Sigmoid colon (tissue), 7 donors: ENCODE measurements at places on chromosomes 1 and 21. TPM values are rescaled to one million over a fixed set of nuclear protein-coding genes. Genes with fewer than 3 reads are reported as not detected.

DNA sequence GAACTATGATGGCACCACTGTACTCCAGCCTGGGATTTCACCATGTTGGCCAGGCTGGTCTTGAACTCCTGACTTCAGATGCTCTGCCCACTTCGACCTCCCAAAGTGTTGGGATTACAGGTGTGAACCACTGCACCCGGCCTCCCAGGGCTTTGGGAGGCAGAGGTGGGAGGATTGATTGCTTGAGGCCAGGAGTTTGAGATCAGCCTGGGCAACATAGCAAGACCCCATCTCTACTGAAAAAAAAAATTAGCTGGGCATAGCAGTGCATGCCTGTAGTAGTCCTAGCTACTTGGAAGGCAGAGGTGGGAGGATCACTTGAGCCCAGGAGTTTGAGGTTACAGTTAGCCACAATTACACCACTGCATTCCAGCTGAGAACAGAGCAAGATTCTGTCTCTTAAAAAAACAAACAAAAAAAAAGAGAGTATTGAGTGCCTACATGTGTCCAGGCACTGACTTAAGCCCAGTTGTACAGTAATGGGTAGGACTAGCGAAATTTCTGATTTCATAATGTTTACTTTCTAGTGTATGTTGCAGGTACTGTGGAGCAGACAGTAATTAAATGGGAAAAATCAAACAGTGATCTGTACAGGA, 4.2 kb downstream of the MANEAL start:
- peaks cover 21% of the 10 kb centered on the region for H3K4me1 ChIP-seq
- H3K27me3 ChIP-seq = no peaks in the 10 kb centered on the region
- H3K4me3 ChIP-seq = no peak overlapping the region
- no peak for DNase-seq
- H3K36me3 ChIP-seq = peaks cover 3% of the 10 kb centered on the region
- H3K27ac ChIP-seq = no peak overlapping the region

GRCh38 chr21:42156690-42157605, 62.0 kb upstream of the ABCG1 start:
- H3K4me3 ChIP-seq = no peak overlapping the region
- no peaks in the 10 kb centered on the region for H3K36me3 ChIP-seq
- H3K27ac ChIP-seq = no peak overlapping the region
- no peaks in the 10 kb centered on the region for H3K27me3 ChIP-seq

DNA sequence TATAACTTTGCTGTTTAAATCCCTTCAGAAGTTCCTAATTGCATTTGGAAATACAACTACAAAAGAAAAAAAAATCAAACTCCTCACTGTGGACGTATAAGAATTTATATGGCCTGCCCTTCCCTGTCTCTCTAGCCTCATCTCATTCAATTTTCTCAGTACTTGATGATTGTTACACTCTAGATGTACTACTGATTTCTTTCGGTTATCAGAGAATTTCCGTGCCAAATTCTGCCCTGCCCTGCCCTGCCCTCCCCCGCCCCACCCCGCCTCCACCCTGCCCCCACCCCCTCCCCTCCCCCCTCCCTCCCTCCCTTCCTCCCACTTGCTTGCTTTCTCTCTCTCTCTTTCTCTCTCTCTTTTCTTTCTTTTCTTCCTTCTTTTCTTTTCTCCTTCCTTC, 71.7 kb upstream of the MPC2 start:
- H3K27ac ChIP-seq = no peak overlapping the region
- no peaks in the 10 kb centered on the region for H3K4me1 ChIP-seq
- H3K4me3 ChIP-seq = no peak overlapping the region
- no peaks in the 10 kb centered on the region for H3K27me3 ChIP-seq
- peaks cover 33% of the 10 kb centered on the region for H3K36me3 ChIP-seq

- H3K4me1 ChIP-seq = no peaks in the 10 kb centered on the region
- H3K36me3 ChIP-seq = peaks cover 4% of the 10 kb centered on the region
- no peak for DNase-seq
- no peak overlapping the region for H3K4me3 ChIP-seq
- no peaks in the 10 kb centered on the region for H3K27me3 ChIP-seq
Measured at GRCh38 chr1:36432616-36433015, 17.6 kb downstream of the OSCP1 start.

DNA sequence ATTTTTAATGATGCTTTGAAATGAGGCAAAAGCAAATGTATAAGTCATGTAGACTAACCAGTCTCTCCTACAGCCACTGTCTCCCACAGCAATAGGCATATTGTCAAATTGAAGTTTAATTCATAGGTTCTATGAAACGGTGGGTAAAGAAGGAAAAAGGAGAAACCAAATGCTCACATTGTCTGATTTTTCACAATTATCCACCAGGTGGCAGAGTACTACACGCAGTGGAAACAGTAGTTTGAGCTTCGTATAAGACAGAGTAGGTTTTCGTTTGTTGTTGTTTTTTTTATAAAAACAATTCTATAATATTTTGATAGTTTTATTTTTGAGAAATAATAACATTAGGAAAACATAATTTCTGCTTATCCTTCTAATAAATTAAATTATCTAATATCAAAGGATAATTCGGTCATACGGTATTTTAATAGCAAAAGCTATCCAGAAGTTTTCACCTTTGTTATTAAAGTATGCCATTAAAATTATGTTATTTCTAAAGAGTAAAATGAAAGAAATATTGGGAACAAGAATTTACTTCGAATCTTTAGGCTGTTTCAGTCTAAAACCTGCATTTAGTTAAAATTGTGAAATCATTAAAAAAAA, 39.1 kb downstream of the TYW3 start:
- no peak for DNase-seq
- H3K27me3 ChIP-seq = no peaks in the 10 kb centered on the region
- H3K4me3 ChIP-seq = no peak overlapping the region
- no peak overlapping the region for H3K27ac ChIP-seq
- no peaks in the 10 kb centered on the region for H3K4me1 ChIP-seq
- H3K36me3 ChIP-seq = no peaks in the 10 kb centered on the region

DNA sequence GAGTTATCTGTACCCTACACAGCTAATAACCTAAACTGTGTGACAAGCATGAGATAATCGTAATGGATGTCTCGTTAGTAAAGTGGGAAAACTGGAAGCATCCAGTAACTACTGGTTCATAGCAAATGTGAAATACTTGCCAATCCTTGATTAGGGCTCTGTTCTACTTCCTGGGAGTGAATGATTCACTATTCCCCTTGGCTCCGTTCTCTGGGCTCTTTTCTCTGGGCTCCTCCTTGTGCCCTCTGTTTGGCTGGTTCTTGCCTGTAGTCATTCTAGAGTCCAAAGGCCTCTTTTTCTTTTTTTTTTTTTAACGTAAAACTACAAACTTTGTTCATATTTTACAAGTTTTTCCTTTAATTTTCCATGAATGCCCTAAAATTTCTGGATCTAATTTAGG, 465.8 kb upstream of the PLXNA2 start:
- H3K36me3 ChIP-seq = no peaks in the 10 kb centered on the region
- H3K4me1 ChIP-seq = no peaks in the 10 kb centered on the region
- no peak overlapping the region for H3K27ac ChIP-seq
- H3K4me3 ChIP-seq = no peak overlapping the region

GRCh38 chr1:85850238-85850637, 142.0 kb upstream of the ZNHIT6 start:
- DNase-seq = no peak
- no peaks in the 10 kb centered on the region for H3K4me1 ChIP-seq
- no peaks in the 10 kb centered on the region for H3K36me3 ChIP-seq

- no peak overlapping the region for H3K27ac ChIP-seq
- no peaks in the 10 kb centered on the region for H3K36me3 ChIP-seq
- no peak overlapping the region for H3K4me3 ChIP-seq
- peaks cover 33% of the 10 kb centered on the region for H3K27me3 ChIP-seq
- DNase-seq = no peak
Measured at GRCh38 chr1:5770981-5771765, 221.1 kb downstream of the NPHP4 start.

GRCh38 chr21:35548904-35549615, 500.0 kb upstream of the RUNX1 start:
- no peak overlapping the region for H3K27ac ChIP-seq
- no peak overlapping the region for H3K4me3 ChIP-seq
- DNase-seq = no peak
- H3K4me1 ChIP-seq = no peaks in the 10 kb centered on the region

GRCh38 chr21:29582855-29583254, 284.1 kb downstream of the BACH1 start:
- no peak overlapping the region for H3K27ac ChIP-seq
- no peaks in the 10 kb centered on the region for H3K4me1 ChIP-seq
- DNase-seq = no peak
- no peak overlapping the region for H3K4me3 ChIP-seq
- no peaks in the 10 kb centered on the region for H3K36me3 ChIP-seq

DNA sequence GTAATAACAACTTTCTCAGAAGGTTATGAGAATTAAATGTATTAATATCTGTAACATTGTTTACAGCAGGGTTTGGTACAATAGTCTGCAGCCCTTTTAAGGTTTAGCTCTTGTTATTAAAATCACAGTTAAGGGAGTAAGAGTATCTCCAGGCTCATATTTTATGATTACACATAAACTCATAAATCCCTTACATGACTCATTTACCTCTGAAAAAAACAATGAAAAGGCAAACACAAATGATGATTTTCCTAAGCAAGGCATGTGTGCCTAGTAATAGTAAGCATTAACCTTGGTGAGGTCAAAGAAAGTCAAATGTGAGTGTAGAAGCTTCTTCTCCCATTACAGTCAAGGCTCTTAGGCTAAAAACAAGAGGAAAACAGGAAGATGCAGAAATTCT, 84.5 kb upstream of the ADGRL4 start:
- no peaks in the 10 kb centered on the region for H3K27me3 ChIP-seq
- no peak overlapping the region for H3K27ac ChIP-seq
- H3K4me1 ChIP-seq = no peaks in the 10 kb centered on the region

DNA sequence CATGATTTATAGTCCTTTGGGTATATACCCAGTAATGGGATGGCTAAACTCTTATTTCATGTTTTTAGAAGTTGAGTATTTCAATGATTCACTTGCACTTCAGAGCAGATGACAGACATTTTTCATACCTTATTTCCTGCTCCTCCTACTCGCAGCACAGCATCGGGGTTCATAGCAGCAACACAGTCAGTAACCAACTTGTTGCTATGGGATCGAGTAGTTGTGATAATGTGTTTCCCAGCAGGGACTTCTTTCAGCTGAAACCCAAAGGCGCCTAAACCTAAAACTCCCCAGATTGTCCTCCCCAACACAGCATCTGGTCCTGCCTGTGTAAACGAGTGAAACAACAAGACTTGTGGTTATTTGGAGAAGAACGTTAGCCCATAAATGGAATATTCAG, 16.3 kb upstream of the EPRS1 start:
- no peaks in the 10 kb centered on the region for H3K27me3 ChIP-seq
- no peaks in the 10 kb centered on the region for H3K4me1 ChIP-seq
- no peak for DNase-seq
- no peak overlapping the region for H3K27ac ChIP-seq

DNA sequence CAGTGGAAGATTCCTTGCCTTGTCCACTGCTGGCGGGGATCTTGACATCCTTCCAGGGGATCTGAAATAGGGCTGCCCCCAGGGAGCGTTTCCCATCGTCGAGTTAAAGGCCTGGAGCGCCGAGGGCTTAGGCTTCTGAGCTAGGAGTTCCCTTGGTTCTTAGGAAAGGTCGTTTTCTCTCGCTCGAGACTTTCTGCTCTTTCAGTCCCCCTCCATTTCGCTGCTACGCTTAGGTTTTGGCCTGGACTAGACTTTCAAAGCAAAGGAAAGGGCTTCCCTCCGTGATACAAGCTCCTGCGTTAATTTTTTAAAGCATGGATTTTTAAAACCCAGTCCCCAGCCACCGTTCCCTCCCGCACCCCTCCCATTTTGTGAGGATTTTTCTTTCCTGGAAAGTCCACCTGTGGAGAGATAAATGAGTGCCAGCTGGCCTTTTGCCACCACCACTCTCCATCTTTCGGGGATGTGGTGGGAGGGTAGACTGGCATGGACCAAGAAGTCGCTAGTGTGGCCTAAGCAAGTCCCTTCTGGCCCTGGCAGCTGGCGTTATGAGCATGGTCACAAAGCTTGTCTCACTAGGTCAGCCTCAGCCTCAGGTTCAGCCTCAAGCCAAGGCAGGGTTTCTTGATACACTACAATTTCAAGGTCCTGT, 9.2 kb downstream of the NR5A2 start:
- no peaks in the 10 kb centered on the region for H3K36me3 ChIP-seq
- H3K4me3 ChIP-seq = no peak overlapping the region
- no peak overlapping the region for H3K27ac ChIP-seq
- peaks cover 100% of the 10 kb centered on the region for H3K27me3 ChIP-seq
- peaks cover 36% of the 10 kb centered on the region for H3K4me1 ChIP-seq
- DNase-seq = no peak

- H3K27me3 ChIP-seq = peaks cover 24% of the 10 kb centered on the region
- H3K4me1 ChIP-seq = peaks cover 16% of the 10 kb centered on the region
- no peak overlapping the region for H3K4me3 ChIP-seq
- no peaks in the 10 kb centered on the region for H3K36me3 ChIP-seq
- no peak overlapping the region for H3K27ac ChIP-seq
Measured at GRCh38 chr1:1072849-1073742, 1.0 kb downstream of the RNF223 start.

DNA sequence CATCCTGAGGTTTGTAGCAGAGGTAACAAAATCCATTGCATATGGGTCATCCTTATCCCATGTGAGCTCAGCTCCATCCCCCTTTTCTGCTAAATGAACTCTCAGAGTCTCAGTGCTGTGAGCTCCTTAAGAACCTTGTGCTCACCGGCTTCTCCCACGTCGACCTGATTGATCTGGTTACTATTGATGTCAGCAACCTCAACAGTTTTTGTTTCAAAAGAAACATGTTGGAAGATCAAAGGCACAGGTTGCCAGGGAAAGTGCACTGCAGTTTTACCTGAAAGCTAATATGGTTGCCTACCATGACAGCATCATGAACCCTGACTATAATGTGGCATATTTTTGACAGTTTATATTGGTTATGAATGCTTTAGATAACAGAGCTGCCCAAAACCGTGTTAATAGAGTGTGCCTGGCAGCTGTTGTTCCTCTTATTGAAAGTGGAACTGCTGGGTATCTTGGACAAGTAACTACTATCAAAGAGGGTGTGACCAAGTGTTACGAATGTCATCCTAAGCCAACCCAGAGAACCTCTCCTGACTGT, 131.4 kb downstream of the HS2ST1 start:
- no peaks in the 10 kb centered on the region for H3K4me1 ChIP-seq
- no peak overlapping the region for H3K27ac ChIP-seq
- H3K27me3 ChIP-seq = no peaks in the 10 kb centered on the region
- no peak overlapping the region for H3K4me3 ChIP-seq
- no peak for DNase-seq
- no peaks in the 10 kb centered on the region for H3K36me3 ChIP-seq

GRCh38 chr1:245690946-245691541, 536.3 kb downstream of the KIF26B start:
- no peak overlapping the region for H3K27ac ChIP-seq
- no peak overlapping the region for H3K4me3 ChIP-seq
- no peaks in the 10 kb centered on the region for H3K36me3 ChIP-seq
- no peak for DNase-seq

- no peaks in the 10 kb centered on the region for H3K27me3 ChIP-seq
- H3K27ac ChIP-seq = peak overlapping the region; percentile 89
- no peaks in the 10 kb centered on the region for H3K36me3 ChIP-seq
- DNase-seq = no peak
- H3K4me3 ChIP-seq = no peak overlapping the region
- peaks cover 25% of the 10 kb centered on the region for H3K4me1 ChIP-seq
Measured at GRCh38 chr1:202505356-202505755, 156.9 kb downstream of the PPP1R12B start.

GRCh38 chr21:14768042-14768441, 221.9 kb upstream of the SAMSN1 start:
- H3K27ac ChIP-seq = no peak overlapping the region
- no peak overlapping the region for H3K4me3 ChIP-seq

The TRIM67 gene
- total RNA-seq = under 0.01 TPM

The NHLH2 gene
- total RNA-seq = not detected

The ADGRB2 gene
- 3.9 TPM for total RNA-seq

The SELL gene
- total RNA-seq = 0.82 TPM

The FCMR gene
- total RNA-seq = 1.1 TPM

The OLFML3 gene
- 94.0 TPM for total RNA-seq

The PADI4 gene
- not detected for total RNA-seq

The MX2 gene
- 9.6 TPM for total RNA-seq

The OLIG2 gene
- not detected for total RNA-seq

The CFHR5 gene
- total RNA-seq = not detected
